ENCODE measurements at places on chromosomes 6 and 20.

- no peak for DNase-seq
Measured at GRCh38 chr6:2007165-2007564, 238.2 kb downstream of the GMDS start.

- no peak for DNase-seq
Measured at GRCh38 chr6:72974276-72974675, 251.0 kb downstream of the KHDC1L start.

- no peak for DNase-seq
Measured at GRCh38 chr6:140029551-140029950, 655.1 kb upstream of the CITED2 start.

DNA sequence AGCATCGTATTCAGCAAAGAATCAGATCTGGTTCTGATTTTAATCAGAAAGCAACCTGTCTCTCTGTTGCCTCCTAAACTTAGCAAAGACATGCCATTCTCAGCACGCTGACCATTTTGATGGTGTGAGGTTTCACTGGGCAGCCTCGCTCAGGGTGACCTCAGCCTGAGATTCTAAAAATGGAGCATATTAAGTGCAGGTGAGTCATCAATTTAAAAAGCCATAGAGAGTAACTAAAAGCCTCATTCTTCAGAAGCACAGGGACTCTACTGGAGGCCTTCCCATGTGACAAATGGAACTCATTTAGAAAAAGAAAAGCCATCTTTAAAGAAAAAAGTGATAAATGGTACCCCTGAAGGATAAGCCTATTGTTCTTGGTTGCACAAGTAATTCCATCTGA, 91.3 kb downstream of the FILIP1 start:
- no peak for DNase-seq

DNA sequence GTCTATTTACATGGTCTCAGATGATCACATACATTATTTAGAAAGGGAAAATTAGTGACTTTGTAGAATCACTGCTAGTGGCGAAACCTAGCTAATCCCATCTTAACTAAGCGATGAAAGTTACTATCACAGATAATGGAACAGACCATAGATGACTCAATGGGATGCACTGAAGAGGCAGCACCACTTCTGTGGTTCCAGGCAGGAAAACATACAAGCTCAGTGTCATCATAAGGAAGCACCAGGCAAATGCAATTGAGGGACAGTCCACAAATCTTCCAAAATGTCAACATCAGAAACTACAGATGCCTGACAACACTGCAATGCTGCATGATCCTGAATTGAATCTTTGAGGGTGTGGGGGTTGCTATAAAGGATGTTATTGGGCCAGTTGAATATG, 15.9 kb upstream of the SNAI1 start:
- no peak for DNase-seq

DNA sequence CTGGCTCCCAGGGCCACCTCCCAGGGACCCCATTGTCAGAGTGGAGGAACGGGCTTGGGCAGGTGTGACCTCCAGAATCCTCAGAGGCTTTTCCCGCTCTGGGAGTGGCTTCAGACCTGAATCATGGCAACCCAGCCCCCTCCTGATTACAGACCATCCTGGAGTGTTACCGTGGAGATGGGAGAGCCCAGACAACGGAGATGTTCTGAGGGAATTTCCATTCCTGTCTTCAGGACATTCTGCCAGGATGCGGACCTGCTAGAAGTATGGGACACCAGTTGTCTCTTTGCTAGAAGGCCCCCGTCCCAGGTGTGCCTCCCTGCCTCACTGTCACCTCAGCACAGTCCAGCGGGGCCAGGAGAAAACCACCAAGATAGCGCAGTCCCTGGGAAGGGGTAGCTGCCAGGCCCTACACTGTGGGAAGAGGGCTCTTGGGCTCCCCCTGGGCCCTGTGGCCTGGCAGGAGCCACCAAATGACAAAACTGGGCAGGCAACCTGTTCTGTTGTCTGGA, 109.9 kb downstream of the PSMB1 start:
- DNase-seq: no peak

- DNase-seq: no peak
Measured at GRCh38 chr6:106677282-106677681, 47.9 kb downstream of the QRSL1 start.
